Activated naive CD4-positive, alpha-beta T cell treated with anti-CD3 and anti-CD28 coated beads, Interleukin-2, amount 50 U/mL, for 16 hours (primary cell): ENCODE measurements at places on chromosomes 5 and 9.

DNA sequence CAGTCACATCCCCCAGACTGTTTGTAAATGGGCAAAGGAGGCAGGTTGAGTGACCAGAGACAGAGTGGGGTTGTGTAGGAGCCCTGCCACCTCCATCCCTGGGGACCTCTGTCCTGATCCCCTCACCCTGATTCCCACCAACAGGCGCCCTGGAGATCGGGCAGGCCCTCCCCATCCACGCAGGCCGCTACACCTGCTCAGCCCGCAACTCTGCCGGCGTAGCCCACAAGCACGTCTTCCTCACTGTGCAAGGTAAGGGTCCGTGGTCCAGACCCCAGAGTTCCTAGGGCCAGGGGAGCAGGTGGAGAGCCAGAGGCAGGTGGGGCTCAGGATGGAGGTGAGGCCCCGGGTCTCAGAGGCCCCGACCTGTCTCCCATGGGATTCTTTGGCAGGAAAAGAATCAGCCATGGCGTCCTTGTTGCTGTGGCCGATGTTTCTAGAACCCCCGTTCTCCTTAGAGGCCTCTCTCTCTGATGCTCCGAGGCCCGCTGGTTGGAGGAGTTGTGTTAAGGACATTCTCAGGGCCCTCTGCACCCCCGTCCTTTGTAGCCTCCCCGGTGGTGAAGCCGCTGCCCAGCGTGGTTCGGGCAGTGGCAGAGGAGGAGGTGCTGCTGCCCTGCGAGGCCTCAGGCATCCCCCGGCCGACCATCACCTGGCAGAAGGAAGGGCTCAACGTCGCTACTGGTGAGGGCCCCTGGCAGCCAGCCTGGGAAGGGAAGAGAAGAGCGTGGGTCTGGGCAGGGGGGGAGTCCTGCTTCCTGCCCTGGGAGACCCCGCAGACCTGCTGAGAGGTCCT lies 41.9 kb upstream of the ASS1 start:
- DNase-seq = no peak

DNA sequence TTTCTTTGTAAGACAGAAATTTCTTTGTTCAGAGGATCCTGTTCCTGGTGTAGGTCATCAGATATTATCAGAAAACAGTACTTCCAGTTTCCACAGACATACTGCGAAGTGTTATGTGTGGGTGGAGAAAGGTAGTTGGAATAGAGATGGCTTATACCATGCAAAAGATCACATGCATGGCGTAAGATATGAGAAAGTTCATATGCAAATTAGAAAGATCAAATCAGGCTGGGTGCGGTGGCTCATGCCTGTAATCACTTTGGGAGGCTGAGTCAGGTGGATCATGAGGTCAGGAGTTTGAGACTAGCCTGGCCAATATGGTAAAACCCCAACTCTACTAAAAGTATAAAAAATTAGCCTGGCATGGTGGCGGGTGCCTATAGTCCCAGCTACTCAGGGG lies 65.2 kb upstream of the GLIS3 start:
- no peak for DNase-seq

DNA sequence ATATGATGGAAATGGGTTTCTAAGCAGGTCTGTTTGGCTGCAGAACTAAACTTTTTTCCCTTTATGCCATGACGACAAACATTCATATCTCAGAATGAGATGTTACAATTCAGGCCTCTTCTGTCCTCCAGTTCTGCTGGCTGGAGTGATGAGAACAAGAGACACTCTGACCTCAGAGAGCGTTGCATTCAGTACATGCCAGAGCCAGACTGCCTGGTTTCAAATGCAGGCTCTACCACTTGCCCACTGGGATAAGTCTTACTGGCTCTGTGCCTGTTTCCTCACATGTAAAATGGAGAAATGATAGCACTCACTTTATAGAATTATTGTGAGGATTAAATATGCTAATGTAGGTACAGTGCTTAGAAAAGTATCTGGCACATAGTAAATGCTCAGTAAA lies 24.8 kb upstream of the TOMM5 start:
- DNase-seq = no peak

DNA sequence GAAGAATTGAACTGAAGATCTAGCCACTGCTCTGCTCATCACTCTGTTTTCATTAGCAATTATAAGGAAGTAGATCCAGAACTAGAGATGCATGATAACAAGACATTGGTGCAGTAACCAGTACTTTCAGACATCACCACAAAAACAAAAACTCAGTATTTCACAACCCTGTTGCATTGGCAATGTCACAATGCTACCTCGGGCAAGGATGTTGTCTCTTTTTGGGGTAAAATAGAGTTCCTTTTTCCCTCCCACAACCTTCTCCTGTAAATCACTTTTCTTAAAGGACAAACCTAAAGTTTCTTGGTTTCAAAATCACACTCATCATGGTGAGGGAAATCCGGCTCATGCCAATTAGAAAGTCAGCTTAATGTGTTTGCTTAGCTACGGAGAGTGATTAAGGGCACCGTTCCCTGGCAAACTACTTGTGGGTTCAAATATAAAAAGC lies 420.1 kb upstream of the MEF2C start:
- no peak for DNase-seq

- DNase-seq = no peak
Observed at GRCh38 chr5:89260254-89260653, 377.3 kb upstream of the MEF2C start.

DNA sequence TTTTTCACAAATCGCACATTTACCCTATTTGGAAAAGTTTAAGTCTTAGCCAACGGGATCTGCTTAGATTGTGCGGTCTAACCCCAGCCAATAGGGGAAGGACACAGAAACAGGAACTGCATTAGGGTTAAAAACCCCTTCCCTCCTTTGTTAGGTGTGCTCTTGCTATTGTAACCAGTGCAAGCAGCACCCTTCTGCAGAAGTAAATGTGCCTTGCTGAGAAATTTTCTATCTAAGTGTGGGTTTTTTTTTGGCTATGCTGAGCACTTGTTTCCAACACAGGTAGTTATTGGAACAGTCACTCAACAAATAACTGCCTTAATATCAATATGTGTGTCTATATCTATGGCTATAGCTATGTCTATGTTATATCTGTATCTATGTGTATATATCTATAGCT lies 190.0 kb downstream of the TRIM32 start:
- DNase-seq = no peak
